ENCODE measurements at places on chromosomes 1 and 21.

DNA sequence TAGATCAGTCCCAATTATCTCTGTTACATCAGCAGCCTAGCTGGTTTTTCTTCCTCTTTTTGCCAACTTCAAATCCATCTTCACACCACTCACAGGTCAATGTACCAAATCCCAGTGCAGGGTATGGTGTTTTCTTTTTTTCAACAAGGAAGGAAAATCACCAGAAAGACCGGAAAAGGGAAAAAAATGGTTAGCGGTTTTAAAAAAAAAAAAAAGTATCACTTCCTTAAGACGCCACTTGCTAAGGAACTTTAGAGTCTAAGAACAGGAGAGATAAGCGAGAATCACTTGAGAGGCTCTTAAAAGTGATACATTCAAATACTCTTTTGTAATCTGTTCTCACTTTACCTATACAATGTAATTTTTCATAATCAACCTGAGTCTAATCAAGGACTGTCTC, 3.1 kb upstream of the OR10J1 start:
- no peak for DNase-seq

DNA sequence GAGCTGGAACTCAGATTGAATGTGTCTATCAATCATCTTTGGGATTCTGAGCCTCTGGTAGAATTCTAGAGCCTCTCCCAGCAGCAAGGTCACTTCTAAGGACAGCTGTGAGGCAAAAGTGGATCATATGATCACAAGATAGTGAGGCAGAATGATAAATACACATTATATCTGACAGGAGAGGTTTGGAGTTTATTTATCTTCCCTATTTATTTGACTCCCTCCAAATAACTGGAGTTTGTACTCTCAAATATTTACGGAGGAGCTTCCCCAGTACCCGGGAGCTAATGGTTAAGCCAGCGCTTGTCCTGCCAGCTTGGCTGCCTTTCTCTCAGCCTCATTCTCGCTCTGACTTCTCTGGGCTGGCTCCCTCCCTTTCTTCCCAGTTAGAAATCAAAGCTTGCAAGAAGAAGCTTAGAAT, 2.3 kb downstream of the HMGCS2 start:
- no peak for DNase-seq

DNA sequence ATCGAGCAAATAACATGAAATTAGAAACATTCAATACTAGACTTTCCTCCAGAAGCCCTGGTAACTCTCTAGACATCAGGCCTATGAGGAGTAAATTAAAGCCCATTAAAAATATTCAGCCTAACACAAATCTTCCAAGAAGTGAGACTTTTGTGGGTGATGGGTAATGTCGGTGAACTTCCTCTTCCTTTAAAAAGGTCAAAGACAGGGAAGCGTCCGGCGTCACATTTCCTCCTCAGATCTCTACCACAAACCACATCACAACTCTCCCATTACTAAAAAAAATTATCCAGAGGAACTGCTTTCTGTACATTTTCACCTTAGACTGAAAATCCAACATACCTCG, 1.4 kb downstream of the EIF4G3 start:
- DNase-seq = no peak

GRCh38 chr1:220955116-220955515, 75.9 kb downstream of the HLX start:
- DNase-seq = peak; percentile 75

DNA sequence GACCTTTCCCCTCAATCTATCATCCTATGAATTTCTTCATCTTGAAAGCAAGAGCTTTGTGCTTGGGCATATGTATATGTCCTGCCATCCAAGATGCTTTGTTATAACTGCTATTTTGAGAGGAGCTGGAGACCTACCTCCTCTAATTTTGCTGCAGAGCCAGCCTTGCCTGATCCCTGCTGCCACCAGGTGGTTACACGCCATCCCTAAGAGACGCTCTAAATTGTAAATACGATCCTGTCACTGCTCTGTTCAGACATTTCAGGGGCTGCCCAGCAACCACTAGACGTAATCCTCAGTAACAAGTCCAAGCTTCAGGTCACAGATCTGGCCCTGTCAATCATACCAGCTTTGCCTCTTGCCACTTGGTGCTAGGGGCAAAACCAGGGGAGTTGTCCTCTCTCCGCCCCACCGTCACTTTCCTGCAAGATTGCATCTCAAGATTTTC, 32.9 kb downstream of the GPA33 start:
- DNase-seq = peak; percentile 35

GRCh38 chr1:68221980-68222373, 10.3 kb downstream of the WLS start:
- DNase-seq = peak; percentile 71

GRCh38 chr1:19484798-19485361, 459 bp downstream of the CAPZB start:
- DNase-seq = no peak
